Activated CD8-positive, alpha-beta memory T cell treated with anti-CD3 and anti-CD28 coated beads, Interleukin-2, amount 50 U/mL, for 48 hours (primary cell): ENCODE measurements at places on chromosomes 6 and 20.
A peak's percentile ranks its signal among the peaks of the same experiment; 100 is the strongest.

- no peak for DNase-seq
Measured at GRCh38 chr6:90136837-90137568, 159.6 kb downstream of the BACH2 start.

DNA sequence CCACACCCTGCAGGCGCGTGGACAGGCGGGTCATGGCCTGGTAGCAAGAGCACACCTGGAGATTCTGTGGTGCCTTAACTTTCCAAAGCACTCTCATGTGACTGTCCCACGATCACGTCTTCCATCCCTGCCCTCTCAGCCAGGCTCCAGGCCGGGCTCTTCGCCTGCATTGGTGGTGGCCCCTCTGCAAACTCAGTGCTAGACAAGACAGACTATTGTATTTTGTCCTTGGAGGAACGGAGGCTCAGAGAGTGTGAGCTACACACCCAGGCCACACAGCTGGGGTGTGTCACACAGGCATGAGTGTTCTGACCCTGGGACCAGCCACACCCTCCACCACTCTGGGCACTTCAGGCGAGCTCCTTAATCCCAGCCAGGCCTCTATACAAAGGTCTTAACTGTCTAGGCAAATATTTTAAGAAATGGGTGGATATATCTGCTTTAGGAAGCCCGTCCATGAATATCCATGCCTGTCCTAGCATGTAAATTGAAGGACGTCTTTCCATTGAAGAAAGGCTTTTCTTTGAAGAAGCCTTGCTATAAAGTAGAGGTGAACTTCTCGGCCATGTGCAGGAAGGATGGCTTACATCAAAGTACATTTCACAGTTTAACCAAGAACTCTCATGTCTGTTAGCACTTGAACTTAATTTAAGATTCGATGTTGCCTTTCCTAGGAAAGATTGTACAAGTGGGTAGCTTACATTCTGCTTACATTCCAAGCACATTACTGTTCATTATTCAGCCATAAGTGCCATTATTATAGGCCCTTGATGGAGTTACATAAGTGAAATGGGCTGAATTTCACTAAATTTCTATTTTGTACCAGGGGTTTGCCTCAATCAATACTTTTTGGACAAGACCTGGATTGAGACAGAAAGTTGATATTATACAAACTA, 263.9 kb downstream of the DLL1 start:
- no peak for DNase-seq

- no peak for DNase-seq
Measured at GRCh38 chr6:146850238-146850896, 251.6 kb downstream of the ADGB start.

DNA sequence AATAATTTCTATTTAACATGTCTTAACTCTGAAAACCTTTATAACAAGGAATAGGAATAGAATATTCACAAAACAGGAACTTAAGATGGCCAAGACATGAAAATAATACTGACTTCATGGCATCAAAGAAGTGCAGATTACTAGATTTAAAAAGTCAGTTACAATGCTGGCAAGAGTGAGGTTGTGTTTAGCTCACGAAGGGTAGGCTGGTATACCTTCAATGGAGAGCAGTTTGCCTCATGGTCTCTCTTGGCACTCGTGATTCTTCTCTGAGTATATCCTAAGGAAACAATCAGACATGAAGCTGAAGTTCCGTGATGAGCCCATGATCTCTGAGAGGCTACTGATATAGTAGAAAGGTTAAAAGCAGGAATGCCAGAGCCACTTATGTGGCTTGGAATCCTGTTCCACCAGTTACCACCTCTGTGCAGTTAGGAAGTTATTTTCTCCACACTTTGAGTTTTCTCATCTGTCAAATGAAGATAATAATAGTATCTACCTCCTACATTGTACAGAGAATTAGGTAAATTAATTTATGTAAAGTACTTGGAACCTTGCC, 7.2 kb downstream of the NCOA7 start:
- no peak for DNase-seq

DNA sequence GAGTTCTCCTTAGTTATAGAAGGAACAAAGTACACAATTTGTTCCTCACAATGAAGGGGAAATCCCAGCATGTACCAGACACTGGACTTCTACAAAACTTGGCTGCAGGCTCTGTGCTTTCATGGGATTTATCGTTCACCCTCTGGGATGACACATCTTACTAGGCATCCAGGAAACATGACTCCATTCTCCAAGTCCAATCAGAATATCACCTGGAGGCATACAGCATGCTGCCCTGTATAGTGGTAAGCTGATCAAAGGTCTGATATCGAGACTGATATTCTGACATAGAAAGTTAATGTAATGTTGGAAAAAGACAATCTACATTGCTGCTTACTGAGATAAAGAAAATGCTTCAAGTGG, 6.7 kb downstream of the RWDD2A start:
- no peak for DNase-seq

- no peak for DNase-seq
Measured at GRCh38 chr6:141401851-141402250, 730.9 kb upstream of the GJE1 start.

DNA sequence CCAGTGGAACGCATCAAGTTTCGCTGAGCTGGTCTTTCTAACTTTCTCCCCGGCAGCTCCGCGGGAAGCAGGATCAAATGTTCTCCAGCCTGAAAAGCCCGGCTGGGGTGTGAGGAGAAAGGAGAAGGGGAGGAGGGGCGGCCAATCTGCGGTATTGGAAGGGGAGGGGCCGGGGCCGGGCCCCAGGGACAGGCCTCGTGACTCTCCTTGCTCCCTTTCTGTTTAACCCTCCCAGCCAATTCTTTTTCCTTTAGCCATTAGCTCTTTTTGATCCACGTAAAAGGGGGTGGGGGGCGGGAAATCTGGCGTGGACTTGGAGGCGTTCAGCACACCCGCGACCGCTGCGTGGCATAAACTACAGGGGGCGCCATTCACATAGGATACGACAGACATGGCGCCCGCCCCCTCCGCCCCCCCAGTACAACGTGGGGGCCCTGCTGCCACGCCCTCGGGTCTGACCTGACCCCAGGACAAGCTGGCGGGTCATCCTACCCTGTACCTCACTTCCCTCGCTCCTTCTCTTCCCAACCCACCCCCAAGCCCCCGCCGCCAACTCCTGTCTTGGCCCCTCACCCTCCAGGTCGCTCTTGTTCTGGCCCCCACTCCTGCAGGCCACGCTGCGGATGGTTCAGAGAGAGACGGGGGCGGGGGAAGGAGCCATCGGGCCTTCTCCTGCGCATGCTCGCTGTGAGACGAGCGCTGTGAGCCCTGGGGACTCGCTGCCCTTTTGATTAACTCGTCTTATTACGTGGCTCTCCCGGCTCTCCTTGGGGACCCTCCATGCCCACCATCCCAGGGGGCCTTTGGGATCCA, 7.8 kb upstream of the MDGA1 start:
- DNase-seq: peak; percentile 84

DNA sequence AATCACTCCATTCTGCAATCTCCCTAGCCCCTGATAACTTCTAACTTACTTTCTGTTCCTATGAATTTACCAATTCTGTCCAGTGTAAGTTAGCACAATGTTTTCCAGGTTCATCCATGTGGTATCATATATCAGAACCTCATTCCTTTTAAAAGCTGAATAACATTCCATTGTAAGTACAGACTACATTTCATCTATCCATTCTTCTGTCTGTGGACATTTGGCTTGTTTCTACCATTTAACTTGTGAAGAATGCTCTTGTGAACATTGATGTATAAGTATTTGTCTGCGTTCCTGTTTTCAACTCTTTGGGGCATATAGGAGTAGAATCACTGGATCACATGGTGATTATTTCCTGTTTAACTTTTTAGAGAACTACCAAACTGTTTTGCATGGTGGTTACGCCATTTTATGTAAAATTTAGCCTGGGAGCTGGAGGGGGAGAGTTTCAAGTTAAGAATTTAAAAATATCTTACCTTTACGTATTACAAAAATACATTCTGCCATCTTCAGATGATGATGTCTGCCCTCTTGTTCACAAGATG, 156.5 kb downstream of the BTBD3 start:
- no peak for DNase-seq

GRCh38 chr20:3314391-3314790, 75.4 kb upstream of the SLC4A11 start:
- no peak for DNase-seq

DNA sequence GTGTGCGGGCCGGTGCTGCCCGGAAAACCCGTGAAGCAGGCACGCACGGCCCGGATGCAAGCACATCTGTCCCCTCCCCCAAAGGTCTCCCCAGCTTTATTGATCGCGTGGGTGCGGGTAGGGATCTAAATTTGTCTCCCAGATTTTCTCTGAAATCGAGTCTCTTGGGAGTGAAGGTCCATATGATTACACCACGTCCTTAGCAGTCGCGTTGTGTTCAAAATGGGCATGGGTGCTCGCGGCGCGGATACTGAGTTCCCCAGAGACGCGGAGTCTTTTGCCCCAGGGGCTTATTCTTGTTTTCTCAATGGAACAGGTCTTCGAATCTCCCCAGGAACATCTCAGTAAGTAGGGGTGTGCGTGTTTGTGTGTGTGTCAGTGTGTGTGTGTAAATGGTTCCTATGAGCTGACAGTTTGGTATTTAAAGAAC, 2.8 kb upstream of the ZNF292 start:
- no peak for DNase-seq

- no peak for DNase-seq
Measured at GRCh38 chr6:34476921-34477320, 11.0 kb downstream of the PACSIN1 start.

GRCh38 chr20:3744806-3745685, 12.6 kb downstream of the HSPA12B start:
- DNase-seq: peak; percentile 80

- no peak for DNase-seq
Measured at GRCh38 chr6:18752278-18753068, 365.3 kb downstream of the RNF144B start.

DNA sequence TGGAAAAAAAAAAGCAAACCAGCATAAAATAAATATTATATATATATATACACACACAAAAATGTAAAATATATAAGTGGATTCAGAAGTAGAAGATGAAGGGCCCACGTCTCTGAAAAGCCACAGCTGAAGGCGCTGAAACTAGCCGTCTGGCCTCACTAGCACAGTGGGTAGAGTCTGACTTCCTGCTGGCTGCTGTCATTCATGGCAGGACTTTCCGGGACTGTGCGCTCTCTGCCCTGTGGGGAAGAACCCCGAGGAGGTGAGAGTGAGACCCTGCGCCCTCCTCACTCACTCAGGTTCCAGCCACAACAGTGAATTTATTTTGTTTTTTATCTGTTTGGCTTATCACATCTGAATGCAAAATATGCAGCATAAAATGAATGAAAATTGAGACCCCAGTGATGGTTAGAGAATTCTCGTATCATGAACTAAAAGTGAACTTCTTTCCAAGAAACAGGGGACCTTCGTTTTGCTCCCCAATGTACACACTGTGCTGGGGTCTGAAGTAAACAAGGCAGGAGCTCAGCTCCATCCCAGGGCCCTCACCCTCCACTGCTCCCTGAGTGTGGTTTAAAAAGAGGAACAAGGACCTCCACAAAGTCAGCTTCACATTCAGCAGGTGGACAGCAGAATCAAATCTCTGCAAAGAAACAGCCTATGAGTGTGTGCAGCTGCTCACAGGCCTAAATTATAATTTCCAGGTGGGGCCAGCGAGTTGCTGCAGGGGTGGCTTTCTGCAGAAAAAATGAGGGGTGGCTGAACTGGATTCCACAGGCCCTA, 1.3 kb upstream of the RAMACL start:
- DNase-seq: no peak

DNA sequence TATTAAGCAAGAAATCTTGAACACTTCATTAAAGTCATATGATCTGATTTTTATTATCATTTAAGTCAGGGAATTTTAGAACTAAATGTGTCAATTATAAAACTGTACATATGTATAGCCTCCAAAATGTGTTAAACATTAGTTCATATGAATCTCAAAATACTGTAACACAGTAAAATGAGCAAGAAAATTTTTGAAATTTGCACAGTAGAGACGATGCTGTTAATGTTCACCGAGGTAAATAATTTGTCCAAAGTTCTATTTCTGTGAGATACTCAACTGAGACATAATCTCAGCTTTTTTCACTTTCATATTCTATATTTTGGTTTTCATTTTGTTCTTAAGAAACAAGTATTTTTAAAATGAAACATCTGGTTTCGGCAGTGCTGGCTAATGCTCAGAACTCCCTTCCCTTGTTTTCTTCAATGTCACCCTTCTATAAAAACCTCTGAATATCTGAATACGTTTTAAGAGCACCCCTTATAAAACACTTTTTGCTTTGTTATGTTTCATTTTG, 353.1 kb downstream of the LAMA2 start:
- no peak for DNase-seq

DNA sequence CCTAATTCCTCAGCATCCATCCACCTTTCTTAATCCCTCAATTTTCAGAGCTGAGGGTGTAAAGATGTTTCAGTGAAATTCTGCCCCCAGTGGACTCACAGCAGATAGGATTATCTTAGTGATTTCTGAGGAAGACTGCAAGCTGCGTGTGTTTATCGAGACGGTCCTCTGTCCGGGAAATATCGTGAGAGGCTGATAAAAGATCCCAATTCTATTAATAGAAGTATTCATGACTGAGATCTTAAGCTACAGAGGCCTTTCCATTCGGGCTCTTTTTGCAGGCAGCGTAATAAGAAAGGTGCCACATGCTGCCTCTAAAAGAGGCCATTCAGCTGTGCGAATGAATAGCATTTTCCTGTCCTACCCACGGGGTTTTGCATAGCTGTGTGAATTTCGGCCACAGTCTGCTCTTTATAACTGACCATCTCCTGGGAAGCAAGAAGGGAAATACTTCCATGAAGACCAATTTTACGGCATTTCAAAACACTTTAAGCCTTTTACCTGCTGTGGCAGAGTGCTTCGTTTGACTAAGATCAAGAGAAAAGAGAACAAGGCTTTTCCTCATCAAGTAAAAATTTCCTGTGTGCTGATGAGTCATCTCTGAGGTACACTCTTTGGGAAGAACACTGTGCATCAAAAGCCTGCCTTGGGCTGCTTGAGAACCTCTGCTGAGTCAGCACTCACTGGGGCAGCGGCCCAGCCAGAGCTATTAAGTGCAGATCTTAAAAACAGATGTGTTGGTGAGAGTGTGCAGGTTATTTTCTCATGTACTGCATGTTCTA, 208.8 kb downstream of the ARHGAP18 start:
- DNase-seq: no peak

GRCh38 chr6:170164271-170164900, 126.5 kb downstream of the DLL1 start:
- no peak for DNase-seq

- no peak for DNase-seq
Measured at GRCh38 chr6:137846772-137847313, 20.2 kb upstream of the TNFAIP3 start.

GRCh38 chr20:34538671-34539123, 19.8 kb upstream of the MAP1LC3A start:
- DNase-seq: peak; percentile 81

GRCh38 chr20:25230166-25230831, 17.6 kb upstream of the PYGB start:
- DNase-seq: no peak

- no peak for DNase-seq
Measured at GRCh38 chr6:133243723-133244305, 2.7 kb downstream of the EYA4 start.

- no peak for DNase-seq
Measured at GRCh38 chr6:149899486-149899885, 1.6 kb upstream of the RAET1E start.

- DNase-seq: no peak
Measured at GRCh38 chr20:6299456-6299855, 176.6 kb upstream of the FERMT1 start.
